ENCODE measurements at places on chromosomes 2 and 18. TPM values are rescaled to one million over a fixed set of nuclear protein-coding genes. Genes with fewer than 3 reads are reported as not detected.

The TGIF1 gene
- total RNA-seq, result 122 TPM

The TEX44 gene
- total RNA-seq, result not detected

The ADAM23 gene
- total RNA-seq, result 8.4 TPM

The ANKRD62 gene
- total RNA-seq, result not detected

The EN1 gene
- total RNA-seq, result 0.70 TPM

The RPRM gene
- total RNA-seq, result not detected

The SERPINB3 gene
- total RNA-seq, result not detected

The STON1 gene
- 0.33 TPM for total RNA-seq

The SLC5A7 gene
- total RNA-seq, result not detected

The TWIST2 gene
- total RNA-seq, result 17.4 TPM

The SERPINB4 gene
- 0.08 TPM for total RNA-seq

The CCDC85A gene
- total RNA-seq, result 0.26 TPM

The SANBR gene
- total RNA-seq, result 12.6 TPM

The ZNF804A gene
- not detected for total RNA-seq

The AQP12B gene
- not detected for total RNA-seq

The CRYGD gene
- total RNA-seq, result not detected

The SP5 gene
- total RNA-seq, result 0.06 TPM

The SLC4A3 gene
- 3.0 TPM for total RNA-seq

The GPR45 gene
- not detected for total RNA-seq

The GKN2 gene
- 2.2 TPM for total RNA-seq

The CIDEA gene
- not detected for total RNA-seq

The DNAH6 gene
- 0.05 TPM for total RNA-seq
